ENCODE measurements at places on chromosomes 16 and 17.

DNA sequence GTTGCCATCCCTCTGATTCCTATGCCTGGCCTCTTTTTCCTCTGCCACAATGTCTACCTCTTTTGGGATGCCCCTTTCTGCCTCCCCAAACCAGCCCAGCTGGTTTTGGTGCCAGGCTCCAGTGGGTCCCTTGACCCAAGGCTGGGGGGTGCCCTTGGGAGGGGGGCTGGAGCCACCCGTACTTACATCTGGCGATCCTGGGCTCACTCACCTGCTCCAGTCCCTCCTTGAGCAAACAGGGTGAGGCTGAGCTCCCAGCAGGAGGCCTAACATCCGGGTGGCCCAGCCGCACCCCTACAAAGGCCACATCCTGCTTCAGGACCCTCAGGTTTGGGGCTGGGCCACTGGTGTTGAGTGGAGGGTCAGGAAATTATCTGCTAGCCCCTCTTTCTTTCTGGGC is 1.2 kb downstream of the ERN2 start:
- DNase-seq: no peak

GRCh38 chr16:3023415-3023668 is 400 bp downstream of the HCFC1R1 start:
- no peak for DNase-seq

DNA sequence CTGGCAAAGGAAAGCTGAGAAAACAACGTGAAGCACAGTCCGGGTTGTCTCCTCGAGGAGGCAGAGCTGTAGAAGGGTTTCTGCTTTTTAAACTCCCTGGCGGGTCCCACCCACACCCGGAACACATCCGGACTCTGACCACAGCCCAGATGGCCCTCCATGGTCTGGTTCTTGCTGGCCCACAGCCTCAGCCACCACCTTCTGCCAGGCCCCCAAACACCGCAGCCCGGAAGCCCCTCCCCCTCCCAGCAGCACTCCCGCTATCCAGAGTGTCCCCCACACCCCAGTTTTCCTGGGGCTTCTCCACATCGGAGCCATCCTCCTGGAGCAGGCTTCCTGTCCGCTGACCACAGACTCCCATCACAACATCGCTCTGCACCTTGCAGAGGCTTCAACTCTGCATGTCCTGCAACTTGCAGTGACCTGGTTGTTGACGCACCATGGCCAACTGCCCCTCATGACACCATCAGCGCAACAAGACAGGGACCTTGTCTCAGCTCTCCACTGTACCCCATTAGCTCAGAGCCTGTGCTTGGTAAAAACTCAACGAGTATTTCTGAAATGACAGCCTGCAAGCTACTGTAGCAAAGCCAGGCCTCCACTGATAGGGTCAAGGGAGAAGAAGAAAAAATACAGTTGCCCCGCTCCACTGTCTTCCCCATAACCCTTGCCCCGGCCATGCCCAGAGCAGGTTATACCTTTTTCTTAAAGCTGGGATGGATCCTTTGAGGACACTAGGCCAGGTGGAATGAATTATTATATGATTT is 129.8 kb downstream of the C16orf78 start:
- DNase-seq: no peak

GRCh38 chr16:88368994-88369393 is 13.8 kb upstream of the ZNF469 start:
- no peak for DNase-seq

DNA sequence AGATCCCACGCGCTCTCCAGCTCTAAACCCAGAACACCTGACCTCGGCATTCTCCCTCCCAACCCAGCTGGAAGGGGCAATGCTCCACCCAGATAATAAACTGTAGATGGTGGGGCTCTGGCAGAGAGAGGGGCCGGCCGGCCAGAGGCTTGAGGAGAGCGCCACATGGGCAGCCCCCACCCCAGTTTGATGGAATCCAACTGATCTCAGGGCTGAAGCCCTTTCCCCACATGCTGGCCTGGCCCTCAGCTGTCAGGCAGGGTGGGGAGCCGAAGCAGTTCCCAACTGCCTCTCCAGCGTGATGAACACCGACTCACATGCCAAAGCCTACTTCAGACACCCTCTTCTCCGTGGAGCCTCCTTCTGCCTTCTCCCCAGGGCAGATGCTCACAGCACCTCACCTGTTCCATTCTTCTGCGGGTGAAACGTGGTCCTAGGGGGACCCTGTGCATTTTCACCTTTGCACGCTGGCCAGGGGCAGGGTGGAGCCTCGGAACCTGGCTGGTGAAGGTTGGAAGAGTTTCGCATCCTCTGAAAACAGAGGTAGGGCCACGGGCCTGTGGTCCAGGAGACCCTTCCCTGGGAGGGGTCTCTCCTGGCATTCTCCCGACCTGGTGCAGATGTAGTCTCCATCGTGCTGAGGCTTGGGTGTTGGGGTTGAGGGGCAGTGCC is 65.7 kb upstream of the ZNF469 start:
- DNase-seq: no peak

GRCh38 chr17:69525920-69526841 is 111.7 kb downstream of the MAP2K6 start:
- DNase-seq: no peak

DNA sequence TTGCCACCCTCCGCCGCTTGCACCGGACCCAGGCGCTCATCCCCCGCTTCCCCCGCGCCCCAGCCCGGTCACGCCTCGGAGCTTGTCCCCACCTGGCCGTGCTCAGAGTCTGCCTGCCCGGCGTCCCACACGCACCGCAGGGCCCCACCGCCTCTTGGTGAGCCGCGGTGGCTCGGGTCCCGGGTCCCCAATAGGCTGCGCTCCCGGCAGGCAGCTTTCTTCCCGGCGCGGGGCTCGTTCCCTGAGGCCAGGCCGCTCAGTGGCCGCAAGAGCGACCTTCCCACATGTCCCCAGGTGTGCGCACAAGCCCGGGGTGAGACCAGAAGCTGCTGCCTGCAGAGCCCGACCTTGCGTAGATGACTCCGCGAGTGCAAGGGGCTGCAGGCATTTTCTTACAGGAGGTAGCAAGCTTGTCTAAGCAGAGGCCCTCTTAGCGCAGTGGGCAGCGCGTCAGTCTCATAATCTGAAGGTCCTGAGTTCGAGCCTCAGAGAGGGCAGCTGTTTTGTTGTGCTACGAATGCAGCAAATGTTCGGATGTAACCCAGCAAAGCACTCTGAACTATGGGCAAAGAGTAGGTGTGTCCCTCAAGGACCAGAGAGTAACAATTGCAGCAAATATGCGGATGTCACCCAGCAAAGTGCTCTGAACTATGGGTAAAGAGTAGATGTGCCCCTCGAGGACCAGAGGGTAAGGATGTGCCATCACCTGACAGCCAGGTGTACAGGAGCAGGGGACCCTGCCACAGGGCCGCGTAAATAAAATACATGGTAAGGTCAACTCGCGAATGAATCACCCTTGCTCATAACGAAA is 15.6 kb downstream of the TLE7 start:
- DNase-seq: no peak

- no peak for DNase-seq
Observed at GRCh38 chr17:58184308-58184985, 8.1 kb upstream of the EPX start.

- DNase-seq: no peak
Observed at GRCh38 chr17:36931096-36931696, 6.1 kb upstream of the LHX1 start.

DNA sequence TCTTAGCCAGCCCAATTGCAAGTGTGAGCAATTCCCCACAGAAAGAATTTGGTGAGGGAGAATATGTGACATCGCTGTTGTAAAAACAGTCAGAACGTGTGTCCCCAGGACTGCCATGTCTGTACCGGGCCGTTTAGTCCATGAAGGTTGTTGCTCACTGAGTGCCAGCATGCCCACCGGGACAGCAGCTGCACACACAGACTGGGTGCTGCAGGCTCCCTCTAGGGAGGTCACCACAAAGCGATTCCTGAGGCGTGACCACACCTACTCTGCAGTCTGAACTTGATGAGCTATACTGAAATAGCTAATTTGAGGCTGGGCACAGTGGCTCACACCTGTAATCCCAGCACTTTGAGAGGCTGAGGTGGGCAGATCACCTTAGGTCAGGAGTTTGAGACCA is 44.1 kb upstream of the ADORA2B start:
- DNase-seq: no peak

DNA sequence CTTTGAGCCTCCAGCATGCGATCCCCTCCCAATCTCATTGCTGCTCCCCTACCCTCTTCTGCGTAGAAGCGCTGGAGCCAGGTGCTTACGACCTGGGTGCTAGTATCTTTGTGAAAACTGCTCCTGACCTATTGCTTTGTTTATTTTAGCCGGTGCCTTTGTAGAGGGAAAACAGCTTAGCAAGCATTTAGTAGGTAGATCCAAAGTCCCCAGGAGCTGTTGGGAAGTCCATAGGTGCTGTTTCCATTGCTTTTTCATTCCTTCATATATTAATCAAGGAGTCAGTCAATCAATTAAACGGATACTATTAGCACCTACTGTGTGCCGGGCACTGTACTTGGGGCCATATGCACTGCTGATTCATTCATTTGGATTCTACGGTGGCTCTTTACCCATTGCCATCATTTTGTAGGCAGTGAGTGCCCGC is 497.6 kb downstream of the WWOX start:
- no peak for DNase-seq

- no peak for DNase-seq
Observed at GRCh38 chr17:3603119-3603869, 5.9 kb downstream of the TRPV1 start.

DNA sequence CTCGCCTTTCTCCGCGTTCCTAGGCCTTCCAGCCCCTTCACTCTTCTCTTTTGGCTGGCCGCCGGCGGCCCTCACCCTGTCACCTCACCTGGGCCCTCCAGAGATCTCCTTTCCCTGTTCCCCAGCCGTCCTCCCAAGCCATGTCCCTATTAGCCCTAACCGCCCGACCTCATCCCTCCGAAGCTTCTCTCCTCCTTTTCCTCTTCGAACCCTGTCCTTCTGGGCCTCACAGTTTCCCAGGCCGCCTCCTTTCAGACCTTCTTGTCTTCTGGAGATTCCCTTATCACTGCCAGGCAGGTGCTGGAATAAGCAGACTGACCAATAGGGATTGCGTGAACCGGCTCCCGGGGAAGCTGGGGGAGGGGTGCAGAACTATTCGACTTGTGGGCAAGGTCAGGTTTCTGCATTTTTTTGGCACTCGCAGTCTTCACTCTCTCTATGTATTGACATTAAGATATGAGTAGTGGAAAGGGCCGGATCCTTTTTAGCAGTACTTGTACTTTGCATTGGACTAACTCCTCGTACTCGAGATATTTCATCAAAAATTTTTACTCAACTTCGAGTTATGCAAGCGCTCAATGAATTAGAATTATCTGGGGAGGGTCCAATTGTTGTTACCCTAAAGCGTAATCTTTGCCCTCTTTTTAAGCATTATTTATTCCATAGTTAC is 690 bp downstream of the RHOT1 start:
- DNase-seq: no peak

GRCh38 chr17:82237746-82238471 is 9.1 kb downstream of the SLC16A3 start:
- no peak for DNase-seq

DNA sequence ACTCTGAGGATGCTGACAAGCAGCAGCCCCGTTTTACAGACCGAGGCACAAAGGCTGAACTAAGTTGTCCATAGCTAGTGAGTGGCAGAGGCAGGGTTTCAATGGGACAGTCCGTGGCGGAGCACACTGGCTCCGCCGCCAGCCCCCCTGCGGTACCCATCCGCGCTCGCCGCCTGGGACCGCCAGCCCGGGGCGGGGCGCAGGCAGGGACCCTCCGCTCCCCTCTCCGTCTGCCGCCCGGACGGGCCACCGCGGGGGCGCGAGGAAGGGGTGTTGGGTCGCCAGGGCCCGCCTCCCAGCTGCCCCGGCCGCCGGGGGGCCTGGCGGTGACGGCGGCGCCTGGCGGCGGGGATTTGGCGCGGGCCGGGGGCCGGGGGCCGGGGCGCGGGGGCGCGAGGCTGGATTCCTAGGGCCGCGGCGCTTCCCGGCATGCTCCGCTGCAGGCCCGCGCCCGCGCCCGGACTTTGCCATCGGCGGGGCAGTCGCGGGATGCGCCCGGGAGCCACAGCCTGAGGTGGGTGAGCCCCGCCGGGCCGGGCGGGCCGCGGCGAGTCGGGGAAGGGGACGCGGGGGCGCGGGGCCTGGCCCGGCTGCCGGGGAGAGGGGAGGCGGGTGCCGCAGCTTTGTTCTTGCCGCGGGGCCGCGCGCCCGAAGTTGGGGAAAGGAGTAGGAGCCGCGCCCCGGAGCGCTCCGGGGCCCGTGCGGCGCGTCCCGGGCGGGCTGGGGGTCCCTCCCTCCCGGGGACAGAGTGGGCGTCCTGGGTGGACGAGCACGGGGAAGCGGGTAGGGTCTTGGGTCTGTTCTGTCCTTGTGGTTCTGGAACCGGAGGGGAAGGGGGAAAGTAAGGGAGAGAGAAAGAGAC is at the start of gene TMEM98:
TSS of gene TMEM98 (plus strand) at position 430 of the 862 bp plus-strand sequence. CDS start 3,376 bp downstream, outside the sequence.
- no peak for DNase-seq

DNA sequence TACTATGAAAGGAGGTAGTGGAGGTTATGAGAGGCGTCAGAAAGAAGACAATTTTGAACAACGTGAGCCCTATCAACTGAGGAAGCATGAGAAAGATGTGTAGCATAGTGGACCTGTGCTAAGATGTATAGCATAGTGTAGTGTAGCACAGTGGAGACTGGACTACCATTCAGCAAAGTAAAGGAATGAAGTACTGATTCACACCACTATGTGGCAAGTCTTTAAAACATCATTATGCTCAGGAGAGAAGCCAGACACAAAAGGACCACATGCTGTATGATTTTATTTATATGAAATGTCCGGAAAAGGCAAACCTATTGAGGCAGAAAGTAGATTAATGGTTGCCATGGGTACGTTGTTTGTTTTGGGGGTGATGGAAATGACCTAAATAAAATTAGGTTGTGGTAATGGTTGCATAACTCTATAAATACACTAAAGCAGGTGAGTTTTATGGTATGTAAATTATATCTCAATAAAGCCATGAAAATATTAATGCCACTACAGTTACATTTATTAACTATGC is 20.4 kb upstream of the XYLT1 start:
- DNase-seq: no peak

- no peak for DNase-seq
Observed at GRCh38 chr17:43648916-43649315, 12.8 kb downstream of the MEOX1 start.

- no peak for DNase-seq
Observed at GRCh38 chr17:18950346-18950745, 1.6 kb upstream of the SLC5A10 start.

- DNase-seq: no peak
Observed at GRCh38 chr17:21417921-21418320, 41.8 kb downstream of the KCNJ12 start.

DNA sequence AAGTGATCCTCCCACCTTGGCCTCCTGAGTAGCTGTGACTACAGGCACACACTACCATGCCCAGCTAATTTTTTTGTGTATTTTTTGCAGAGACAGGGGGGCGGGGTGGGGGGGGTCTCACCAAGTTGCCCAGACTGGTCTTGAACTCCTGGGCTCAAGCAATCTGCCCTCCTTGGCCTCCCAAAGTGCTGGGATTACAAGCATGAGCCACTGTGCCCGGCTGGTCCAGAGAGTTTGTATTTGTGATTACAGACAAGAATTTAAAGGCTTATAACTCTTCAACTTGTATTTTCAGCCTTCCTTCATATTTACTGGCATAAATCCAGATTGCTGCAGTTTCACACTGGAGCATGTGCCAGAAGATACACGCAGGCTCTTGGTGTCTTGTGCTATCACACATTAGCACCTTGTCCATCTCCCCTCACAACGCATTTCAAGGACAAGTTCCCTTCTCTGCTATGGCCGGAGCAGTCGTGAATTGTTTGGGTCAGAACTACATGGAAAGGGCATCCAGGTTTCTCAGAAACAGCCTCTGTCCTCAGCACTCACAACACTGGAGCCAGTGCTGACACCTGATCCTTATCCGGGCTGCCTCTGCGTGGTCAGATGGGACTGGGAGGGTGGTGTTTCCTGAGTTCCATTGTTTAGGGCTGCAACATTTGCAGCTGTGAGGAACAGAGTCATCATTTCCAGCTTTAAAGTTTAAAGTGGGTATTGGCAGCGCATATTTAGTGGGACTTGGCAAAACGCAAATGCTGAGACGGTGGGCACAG is 28.1 kb downstream of the WSCD1 start:
- DNase-seq: no peak
